NK-92 treated with Interleukin-12 subunit alpha and Interleukin-12 subunit beta, amount 100 ng/mL, for 24 hours (cell line): ENCODE measurements at places on chromosomes 16 and 17.

DNA sequence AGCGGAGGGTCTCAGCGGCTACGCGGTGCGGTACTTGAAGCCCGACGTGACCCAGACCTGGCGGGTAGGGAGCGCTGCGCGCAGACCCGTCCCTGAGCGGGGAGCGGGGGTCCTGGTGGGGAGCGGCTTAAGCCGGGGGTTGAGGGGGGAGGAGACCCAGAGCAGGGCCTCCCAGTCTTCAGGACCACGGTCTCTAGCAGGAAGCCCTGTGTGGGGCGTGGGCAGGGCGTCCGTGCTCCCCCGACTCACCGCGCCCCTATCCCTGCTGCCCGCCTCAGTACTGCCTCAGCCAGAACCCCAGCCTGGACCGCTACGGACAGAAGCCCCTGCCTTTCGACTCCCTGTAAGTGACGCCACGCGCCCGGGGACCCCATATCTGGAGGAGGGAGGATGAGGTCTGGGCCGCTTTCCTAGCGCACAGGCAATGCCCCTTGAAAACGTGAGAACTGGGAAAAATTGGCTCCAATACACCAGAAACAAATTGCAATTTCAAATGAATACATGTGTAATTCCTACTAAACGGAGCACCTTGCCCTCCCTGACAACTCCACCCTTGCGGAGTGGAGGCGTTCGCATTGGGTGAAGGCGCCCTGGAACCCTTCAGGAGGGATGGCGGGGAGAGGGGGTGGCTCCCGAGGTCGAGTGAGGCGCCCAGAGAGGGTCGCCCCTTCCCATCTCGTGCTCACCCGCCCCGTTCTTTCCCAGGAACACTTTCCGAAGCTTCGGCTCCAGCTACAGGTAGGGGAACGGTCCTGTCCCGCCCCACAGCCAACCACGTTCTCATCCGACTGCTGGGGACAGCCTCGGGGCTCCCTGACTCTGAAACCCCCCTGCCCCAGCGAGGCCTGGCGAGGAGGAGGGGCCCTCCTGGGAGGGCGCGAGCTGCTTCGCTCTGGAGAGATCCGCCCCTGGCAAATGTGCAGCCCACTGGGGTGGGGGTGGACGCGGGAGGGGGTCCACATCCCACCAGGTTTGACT lies 14.6 kb upstream of the CNGB1 start:
- DNase-seq, result no peak

DNA sequence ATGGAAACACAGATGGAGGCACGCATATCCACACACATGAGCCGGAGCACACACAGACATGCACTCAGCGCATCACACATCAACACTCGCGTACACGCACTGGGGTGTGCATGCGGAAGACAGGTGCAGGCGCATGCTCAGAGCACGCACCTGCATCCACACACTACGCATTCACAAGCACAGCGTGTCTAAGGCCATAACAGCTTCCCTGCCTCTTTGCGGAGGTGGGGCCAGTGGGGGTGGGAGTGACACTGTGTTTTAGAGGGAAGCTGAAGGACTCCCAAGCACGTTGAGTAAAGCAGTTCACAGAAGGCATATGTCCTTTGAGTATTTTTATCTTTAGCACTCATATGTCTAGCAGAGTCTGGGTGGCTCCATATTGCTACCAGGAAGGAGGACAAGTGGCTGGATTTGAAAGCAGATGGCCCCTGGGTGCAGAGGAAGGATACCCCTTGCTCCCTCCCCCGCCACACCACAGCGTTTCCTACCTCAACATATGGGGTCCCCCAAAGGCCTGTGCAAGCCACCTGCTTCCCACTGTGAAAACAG lies 68.6 kb upstream of the TOB1 start:
- no peak for DNase-seq

- DNase-seq, result no peak
Measured at GRCh38 chr16:58499615-58500351, at the start of gene NDRG4. TSS of gene NDRG4 (plus strand) at chr16:58500143. CDS start at chr16:58500249, 106 bp downstream.

DNA sequence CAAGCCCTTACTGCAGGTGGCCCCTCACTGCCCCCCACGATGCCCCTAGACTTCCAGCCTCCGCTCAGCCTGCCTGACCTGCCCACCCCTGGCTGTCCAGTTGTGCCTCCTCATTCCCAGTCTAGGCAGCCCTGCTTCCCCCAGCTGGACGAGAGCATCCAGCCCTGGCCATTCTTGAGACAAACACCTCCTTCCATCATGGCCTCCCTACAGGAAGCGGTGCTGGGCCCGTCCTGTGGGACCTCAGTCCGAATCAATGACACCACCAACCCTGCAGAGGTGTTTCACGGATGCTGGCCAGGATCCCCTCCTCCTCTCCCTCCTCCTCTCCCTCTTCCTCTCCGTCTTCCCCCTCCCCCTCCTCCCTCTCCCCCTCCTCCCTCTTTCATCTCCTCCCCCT lies 28.3 kb downstream of the CCDC40 start:
- no peak for DNase-seq

GRCh38 chr16:64290461-64290860 lies 831.4 kb downstream of the CDH11 start:
- no peak for DNase-seq

- DNase-seq, result no peak
Measured at GRCh38 chr16:66439051-66439730, 12.1 kb downstream of the BEAN1 start.

DNA sequence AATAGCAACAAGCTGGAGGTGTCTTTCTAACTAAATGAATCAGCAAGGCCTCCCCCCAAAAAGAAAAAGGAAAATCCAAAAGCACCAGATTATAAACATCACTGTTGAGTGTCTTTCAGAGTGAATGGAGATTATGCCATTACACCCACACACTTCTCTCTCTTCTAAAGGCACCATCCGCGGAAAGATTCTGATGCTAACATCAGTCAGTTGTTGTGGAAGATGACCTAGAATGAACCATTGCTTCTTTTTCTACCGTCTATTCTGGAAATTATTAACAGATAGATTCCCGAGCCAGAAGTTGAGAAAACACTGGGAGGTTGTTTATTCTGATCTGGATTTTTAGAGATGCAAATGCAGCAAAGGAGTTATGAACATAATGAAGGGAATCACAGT lies 60.9 kb upstream of the FAM20A start:
- DNase-seq, result no peak

DNA sequence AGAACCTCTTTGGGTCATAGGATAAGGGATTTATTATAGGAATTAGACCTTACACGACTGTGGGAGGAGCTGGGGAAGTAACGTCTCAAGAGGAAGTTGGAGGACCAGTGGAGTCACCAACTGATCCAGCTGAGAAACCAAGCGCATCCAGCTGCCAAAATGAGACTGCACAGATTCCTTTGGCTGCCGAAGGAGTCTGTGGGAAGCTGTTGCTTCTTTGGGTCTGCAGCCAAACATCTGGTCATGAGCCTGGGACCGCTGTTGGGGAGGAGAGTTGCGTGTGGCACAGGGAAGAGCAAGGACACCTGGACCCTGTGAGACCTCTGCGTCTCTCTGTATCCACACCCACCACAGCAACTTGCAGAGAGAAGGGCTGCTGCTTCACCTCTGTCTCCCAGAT lies 2.4 kb upstream of the NACA2 start:
- no peak for DNase-seq

DNA sequence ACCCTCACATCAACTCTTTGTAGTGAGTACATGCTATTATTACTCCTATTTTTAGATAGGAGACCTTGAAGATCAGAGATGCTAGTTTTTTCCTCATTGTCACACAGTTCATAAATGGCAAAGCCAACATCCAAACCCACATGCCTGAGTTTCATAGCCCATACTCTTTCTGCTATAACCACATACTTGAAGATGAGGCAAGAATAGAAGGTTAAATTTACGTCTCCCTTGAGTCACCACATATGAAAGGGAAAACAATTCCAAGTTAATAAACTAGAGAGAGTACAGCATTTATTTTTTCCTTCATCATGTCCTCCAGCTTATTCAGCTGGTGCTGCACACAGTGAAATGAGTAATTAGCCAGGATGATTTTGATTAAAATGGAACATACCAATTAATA lies 23.7 kb downstream of the NUDT7 start:
- DNase-seq, result no peak

DNA sequence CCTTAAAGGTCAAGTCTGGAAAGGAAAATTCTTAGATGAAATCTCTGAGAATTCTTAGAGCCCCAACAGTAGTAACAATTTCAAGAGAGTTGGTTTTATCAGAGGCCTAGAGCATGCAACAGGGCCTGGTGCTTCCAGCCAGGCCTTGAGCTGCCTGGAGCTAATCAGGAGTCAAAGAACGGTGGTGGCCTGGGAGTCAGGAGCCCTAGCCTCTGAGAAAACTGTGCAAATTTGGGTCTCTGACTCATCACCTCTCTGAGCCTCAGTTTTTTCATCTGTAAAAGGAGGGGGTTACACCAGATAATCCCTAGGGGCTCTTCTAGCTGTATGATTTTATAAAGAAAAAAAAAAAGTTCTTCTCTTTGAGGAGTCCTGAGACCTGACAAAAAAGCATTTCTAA lies 227.3 kb upstream of the RPL38 start:
- DNase-seq, result no peak

DNA sequence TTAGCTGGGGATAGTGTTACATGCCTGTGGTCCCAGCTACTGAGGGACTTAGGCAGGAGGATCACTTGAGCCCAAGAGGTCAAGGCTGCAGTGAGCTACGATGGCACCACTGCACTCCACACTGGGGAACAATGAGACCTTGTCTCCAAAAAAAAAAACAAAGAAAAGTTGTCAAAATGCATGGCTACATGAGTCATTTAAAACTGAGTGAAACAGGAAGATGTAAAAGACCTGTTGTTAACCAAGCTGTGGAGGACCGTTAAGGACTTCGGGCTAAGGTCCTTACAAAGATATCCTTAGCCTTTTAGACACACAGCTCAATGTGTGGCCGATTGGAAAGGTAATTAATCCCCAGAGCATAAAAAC lies 25.1 kb downstream of the ZP2 start:
- DNase-seq, result no peak

DNA sequence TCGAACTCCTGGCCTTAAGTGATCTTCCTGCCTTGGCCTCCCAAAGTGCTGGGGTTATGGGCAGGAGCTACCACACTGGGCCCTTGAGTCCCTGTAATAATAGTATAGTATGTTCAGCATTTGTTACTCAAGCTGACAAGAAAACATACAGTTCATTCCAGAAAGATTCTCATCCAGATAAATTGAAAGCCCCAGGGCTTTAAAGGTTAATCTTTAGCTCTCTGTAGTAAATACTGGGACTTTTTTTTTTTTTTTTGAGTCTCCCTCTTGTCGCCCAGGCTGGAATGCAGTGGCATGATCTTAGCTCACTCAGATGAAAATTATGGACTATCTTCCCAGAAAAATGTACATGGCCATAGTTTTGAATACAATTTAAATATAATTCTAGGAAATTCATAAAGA lies 11.0 kb downstream of the BRCA1 start:
- DNase-seq, result no peak

DNA sequence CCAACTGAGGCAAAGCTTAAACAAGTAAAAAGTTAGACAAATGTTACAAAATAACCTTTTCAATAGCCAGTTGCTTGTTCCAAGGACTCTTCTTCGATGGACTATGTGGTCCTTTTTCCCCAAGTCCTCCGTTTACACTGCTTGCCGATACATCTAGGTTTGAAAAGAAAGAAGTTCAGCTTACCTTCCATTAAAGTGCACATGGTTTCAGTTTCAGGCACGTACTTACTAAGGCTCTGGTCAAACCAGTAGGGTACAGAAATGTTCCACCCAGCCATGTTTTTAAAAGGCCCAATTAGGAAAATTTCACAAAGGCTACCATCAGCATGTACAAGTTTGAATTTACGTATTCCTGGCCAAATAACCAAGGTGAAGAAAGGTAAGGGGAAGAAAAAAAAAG lies 2.1 kb downstream of the SRSF2 start:
- no peak for DNase-seq

GRCh38 chr17:15023589-15024336 lies 241.4 kb downstream of the PMP22 start:
- no peak for DNase-seq

DNA sequence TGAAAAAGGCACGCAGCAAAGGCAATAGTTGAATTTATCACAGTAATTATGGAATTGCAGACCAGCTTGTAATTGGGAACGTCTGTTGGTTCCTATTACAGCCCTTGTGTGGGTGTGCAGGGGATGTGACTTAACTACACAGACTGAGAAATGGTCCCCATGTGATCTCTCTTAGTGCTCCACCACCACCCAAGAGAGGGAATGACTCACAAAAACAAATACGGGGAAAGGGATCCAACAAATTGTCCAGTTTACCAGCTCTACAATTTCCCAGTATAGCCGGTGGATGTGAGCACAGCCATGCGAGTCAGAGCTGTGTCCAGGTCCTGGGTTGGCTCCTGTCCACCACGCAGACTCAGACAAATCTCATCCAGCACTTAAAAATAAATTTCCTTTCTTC lies 337.9 kb downstream of the GRIN2A start:
- no peak for DNase-seq

GRCh38 chr17:65131946-65132345 lies 5.2 kb upstream of the RGS9 start:
- no peak for DNase-seq
